Activated CD4-positive, CD25-positive, alpha-beta regulatory T cell treated with anti-CD3 and anti-CD28 coated beads, Interleukin-2, amount 50 U/mL, for 24 hours (primary cell): ENCODE measurements at places on chromosomes 6 and 20.

DNA sequence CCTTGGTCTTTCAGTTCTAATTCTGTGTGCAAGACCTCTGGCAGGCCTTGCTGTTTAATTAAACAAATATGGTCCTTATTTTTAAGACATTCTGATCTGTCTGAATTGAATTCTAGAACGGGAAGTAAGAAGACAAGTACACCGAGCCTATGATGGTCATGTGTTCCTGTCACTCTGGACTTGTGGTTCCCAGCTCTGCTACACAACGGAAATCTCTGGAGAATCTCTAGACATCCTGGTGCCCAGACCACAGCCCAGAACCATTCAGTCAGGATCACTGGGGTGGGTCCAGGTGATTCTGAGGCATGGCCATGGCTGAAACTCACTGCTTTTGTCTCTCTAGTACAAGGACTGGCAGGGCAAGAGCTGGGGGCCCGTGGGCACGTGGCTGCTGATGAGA lies 15.9 kb upstream of the KCNK16 start:
- no peak for ATAC-seq

DNA sequence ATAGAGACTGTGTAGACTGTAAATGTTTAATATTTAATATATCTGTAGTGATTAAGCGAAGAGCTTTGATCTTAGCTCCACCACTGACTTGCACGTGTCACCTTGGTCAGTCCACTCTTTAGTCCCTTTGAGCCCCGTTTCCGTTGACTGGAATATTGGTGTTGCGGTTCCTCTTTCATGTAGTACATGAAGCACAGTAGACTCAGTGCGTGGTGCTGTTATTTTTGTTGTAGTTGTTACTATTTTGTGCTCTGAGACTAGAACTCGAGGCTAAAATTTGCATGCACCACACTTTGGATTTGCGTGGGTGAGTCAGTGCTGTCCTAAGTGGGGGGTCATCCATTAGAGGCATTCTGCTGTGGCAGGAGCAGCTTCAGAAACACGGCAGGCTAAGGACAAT lies 291.4 kb downstream of the QKI start:
- ATAC-seq = no peak

DNA sequence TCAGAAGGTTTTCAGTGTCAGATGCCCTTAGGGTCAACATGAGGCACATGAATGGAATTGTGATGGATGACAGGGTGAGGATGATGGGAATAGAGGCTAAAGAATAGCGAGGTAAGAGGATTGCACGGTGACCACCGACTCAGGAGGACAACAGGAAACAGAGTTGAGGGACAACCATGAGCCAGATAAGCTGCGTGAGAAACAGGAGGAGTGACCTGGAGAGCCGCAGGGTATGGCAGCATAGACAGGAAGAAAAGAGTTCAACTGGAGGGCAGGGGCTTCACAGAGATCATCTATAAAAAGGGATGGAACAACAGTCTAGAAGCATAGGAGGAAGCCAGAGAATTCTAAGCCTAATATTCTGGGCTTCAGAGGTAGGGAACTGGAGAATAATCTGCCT lies 84.7 kb upstream of the ENPP5 start:
- ATAC-seq = no peak

- no peak for ATAC-seq
These were observed 19.5 kb downstream of the NCOA3 start for GRCh38 chr20:47521059-47521808.

- ATAC-seq = no peak
These were observed 61.1 kb downstream of the TMEM170B start for GRCh38 chr6:11598687-11599086.

GRCh38 chr6:30200551-30201281 lies 12.5 kb downstream of the TRIM26 start:
- ATAC-seq = no peak

GRCh38 chr20:12207875-12208274 lies 290.2 kb downstream of the BTBD3 start:
- no peak for ATAC-seq

GRCh38 chr6:130720076-130720715 lies 107.0 kb upstream of the SMLR1 start:
- peak; percentile 4 for ATAC-seq

- ATAC-seq = no peak
These were observed 1136.0 kb downstream of the HACE1 start for GRCh38 chr6:103723438-103724322.

DNA sequence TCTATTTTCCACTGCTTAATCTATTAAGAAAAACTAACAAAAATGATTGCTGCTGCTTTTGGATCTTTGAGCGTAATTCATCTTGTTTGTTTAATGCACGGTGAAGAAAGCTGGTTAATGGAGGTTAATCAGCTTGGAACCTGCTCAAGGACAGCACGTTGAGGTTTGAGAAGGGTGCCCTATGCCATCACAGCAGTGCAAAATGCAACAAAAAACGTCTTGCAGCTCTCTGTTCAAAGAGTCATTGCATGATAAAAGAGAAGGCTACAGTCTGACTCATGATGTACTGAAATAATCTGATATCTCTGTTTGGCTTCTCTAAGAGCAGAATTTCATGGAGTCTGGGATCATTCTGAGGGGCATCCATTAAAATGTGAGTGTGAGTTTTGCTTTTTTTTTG lies 80.6 kb upstream of the PREP start:
- ATAC-seq = no peak

DNA sequence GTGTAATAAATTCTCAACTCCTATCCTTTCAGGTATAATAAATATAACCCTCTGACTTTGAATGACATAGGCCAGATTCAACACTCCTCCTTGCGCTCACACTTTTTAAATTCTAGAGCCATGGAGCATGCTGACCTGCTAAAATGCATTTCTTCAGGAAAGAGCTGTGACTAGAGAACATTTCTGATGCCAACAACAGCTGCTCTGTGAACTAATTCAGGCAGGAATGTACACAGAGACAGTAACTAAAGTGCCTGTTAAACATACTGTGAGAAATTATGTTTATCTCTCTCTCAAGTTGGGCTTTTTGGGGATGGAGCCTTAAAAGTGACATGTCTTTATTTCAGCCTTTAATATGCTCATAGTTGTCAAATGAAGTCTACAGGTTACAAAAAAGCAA lies 8.3 kb downstream of the NHSL1 start:
- ATAC-seq = no peak

DNA sequence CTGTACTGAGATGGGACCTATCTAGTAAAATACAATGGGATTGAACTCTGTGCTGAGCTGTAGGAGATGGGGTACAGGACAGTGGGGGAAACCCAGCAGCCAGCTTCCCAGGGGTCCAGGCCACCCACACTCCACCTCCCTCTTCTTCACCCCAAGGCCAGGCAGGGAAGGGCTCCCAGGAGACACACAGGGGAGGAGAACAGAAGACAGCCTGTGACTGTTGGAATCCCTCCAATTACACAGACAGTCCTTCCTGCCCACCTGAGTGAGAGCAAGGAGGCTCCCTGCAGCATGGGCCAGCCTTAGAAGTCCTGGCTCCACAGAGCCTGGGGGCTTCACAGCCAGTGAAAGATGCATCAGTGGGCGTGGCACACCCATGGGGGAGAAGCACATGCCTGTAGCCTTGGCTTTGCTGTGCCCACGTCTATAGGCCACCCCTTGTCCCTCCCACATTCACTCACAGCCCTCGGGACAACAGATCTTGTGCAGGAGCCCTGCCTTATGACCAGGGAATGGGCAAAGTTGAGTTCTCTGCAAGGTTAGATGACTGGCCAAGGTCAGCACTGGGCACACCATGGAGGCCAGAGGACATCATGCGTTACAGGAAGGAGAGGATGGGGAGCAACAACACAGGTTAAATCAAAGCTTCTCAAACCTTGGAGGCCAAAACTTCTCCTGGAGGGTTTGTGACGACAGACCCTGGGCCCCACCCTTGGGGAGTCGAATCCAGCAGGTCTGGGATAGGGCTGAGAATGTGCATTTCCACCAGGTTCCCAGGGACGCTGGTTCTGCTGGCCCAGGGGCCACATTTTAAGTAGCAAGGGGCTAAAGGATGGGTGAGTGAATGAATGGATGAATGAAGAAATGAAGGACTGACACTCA lies 12.3 kb upstream of the CST7 start:
- ATAC-seq = no peak

DNA sequence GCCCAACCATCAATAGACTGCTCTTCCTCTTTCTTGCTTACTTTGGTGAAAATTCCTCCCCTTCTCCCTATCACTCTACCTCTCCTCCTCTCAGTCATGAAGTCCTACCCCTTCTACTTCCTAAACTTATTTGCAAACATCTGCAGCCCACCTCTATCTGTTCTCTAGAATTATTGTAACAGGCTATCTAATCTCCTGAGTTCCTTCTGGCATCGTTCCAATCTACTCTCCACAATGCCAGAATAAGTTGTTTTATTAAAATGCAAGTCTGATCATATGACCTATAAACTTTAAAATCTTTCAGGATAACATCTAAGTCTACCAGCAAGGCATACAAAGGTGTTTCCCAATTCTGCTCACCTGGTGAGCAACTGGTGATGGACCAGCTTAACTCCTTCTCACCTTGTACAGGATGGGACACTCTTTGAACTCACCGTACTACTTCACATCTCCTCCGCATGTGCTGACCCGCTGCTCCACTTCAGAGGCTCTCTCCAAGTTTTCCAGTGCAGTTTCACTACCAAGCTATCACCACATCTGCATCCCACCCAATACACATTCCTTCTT lies 7.9 kb downstream of the CD164 start:
- no peak for ATAC-seq

- no peak for ATAC-seq
These were observed 354.2 kb downstream of the GRIK2 start for GRCh38 chr6:101747716-101748115.

DNA sequence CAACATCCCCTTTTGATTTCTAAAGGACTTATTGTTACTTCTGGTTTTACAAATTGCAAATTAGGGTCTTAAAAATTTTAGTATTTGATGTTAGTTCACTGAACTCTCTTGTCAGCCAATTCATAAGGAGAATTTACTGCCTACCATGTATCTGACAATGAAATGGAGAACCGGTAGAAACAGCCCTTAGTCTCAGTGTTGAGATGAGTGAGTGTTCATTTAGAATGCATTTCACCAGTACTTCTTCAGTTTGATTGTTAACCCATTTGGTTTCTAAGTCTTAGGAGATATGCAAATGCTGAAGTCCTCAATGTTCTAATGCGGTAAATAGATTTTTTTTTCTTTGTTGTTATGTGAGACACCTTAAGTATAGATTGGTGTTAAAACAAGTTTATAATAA lies 616.3 kb upstream of the FLRT3 start:
- ATAC-seq = no peak

GRCh38 chr20:4854561-4854901 lies 132.8 kb downstream of the PRND start:
- ATAC-seq = no peak

DNA sequence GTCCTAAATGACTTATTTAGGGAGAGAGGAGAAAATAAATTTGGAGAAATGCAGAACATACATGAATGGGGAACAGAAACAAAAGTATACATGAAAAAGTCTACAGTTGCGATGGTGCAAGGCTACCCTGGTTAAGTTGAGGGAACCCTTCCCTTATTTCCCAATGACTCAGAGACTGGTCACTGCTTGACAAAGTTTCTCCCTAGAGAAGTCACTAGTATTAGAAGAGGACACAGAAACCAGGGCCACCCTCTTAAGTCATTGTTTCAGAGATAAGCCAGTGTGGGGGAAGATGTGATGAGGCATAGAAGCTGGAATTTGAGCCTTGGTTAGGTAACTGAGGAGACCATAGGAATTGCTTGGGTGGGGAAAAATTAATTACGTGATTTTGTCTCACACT lies 24.4 kb upstream of the EDN1 start:
- no peak for ATAC-seq

- no peak for ATAC-seq
These were observed 10.8 kb upstream of the ECT2L start for GRCh38 chr6:138785079-138785478.

DNA sequence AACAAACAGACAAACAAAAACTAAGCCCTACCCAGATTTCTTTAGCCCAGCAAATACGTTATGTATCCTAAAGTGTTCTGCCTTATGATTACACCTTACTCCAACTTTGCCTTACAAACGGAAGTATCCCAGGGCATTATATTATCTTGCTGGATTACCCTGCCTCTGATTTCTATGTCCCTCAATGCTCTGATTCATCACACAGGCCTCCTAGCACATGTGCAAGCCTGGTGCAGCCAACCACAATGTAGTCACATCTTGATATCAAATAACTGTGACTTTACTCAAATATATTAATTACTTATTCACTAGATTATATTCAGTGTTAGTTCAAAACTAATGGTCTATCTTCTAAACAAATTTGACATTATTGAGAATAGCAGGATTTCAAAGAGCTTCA lies 598.6 kb downstream of the TBC1D32 start:
- no peak for ATAC-seq

DNA sequence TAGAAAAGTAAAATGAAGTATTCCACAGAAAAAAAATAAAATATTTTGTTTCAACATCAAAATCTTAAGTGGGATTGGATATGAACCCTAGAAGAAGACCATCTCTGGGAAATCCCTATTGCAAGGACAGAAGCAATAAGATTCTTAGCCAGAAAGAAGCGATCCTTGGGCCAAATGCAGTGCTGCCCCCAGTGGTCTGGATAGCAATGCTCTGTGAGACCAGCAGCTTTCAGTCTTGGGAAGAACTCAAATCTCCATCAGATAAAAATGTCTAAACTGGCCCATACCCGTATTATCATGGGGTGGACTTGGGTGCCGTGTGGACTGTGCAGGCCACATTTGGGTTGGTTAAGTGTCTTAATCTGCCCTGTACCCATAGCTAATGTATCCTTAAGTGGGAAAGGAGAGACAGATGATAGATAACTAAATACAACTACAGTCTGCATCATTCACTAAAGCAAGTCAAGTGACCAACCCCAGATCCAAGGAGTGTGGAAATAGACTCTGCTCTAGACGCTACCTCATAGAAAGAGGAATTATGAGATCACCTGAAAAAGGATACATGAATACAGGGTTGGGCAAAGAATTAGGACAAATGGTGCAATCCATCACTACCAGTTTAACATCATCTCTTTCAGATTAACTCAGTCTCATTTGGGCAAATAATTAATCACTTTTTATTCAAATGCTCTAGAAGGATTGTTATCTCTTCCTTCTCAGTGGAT lies 38.9 kb upstream of the SNAP25 start:
- no peak for ATAC-seq

DNA sequence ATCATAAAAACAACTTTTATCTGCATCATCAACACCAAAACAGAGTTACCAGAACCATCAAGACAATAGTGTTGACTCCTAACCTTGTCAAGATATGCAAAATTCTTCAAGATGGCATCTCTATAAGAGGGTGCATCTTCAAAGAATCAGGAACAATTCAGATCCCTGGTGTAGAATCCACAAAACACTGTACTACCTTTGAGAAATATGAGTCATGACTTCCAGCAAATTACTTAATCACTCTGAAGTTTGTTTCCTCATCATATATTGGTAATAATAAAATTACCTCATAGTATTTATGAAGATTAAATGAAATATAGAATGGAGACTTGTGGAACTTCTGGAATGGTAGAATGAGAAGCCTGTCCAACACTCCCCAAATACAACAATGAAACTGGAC lies 221.3 kb upstream of the SUPT3H start:
- no peak for ATAC-seq

- ATAC-seq = no peak
These were observed 117.7 kb upstream of the PLCB4 start for GRCh38 chr20:8951164-8951563.

GRCh38 chr6:42049948-42050296 lies 402 bp upstream of the TAF8 start:
- no peak for ATAC-seq

GRCh38 chr20:50274570-50275430 lies 84.2 kb downstream of the CEBPB start:
- no peak for ATAC-seq
